ENCODE measurements at places on chromosomes 6 and 20. TPM values are rescaled to one million over a fixed set of nuclear protein-coding genes. Genes with fewer than 3 reads are reported as not detected.

SLC35D3 gene
- 0.28 TPM for total RNA-seq

NINL gene
- 5.2 TPM for total RNA-seq

PACSIN1 gene
- not detected for total RNA-seq

EYA4 gene
- total RNA-seq = 0.56 TPM

CFB gene
- 58.8 TPM for total RNA-seq

TRIM40 gene
- total RNA-seq = 13.2 TPM

CAGE1 gene
- total RNA-seq = 0.08 TPM

SASH1 gene
- 24.4 TPM for total RNA-seq
